ENCODE measurements at places on chromosomes 3 and 15.
A peak's percentile ranks its signal among the peaks of the same experiment; 100 is the strongest.

GRCh38 chr3:78823434-78823833 lies 944.4 kb downstream of the ROBO1 start:
- DNase-seq: no peak

DNA sequence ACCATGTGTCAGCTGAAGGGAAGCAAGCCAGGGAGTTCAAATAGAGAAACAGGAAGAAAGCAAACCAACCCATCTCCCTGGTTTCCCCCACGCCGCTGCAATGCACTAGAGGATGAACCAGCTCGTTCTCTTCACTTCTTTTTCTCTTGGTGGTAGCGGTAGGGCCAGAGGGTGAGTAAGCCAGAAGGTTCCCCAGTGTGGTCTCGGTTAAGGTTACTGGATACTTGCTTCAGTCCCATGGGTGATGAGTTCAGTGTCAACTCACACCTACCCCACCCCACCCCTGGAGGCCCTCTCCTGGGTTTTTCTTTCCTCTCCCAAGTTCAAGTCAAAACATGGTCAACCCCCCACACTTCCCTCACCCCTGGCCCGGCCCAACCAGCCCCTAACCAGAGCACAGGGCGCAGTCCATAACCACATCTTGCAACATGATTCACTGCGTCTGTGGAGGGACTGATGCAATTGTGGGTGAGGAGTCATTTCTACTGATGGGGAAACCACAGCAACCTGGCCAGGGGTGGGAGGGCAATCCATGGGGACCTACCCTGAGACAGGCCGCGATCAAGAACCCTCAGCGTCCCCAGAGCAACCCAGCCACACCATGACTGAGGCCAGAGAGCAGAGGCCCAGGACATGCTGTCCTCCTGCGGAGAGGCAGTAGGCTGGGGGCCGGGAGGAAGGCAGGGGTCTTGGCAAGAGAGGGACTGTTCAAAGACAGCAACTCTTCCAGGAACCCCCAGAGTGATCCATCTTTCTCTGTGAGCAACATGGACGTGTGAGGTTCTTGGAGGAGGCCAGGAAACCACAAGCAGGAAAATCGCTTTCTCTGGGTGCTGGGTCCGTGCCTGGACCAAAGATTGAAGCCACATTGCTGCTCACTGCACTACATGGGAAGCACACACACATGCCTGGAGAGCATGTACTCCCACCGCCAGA lies 276.6 kb downstream of the UACA start:
- no peak for DNase-seq

DNA sequence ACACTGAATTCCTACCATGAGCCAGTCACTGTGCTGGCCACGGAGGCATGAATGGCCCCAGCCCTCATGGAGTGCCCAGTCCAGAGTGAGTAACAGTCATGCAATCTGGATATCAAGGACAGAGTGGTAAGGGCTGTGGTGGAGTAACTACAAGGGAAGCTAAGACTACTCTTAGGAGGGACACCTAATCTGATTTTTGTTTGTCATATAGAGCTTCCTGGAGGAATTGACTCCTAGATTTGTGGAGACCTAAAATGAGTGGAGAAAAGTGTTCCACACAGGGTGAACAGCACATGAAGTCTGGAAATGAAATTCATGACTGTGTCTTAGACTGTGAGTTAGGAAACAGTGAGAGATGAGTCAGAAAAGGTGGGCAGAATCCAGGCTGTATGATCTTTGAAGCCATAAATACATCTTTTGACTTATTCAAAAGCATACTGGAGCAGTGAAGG lies 219.9 kb downstream of the NFKBIZ start:
- no peak for DNase-seq

DNA sequence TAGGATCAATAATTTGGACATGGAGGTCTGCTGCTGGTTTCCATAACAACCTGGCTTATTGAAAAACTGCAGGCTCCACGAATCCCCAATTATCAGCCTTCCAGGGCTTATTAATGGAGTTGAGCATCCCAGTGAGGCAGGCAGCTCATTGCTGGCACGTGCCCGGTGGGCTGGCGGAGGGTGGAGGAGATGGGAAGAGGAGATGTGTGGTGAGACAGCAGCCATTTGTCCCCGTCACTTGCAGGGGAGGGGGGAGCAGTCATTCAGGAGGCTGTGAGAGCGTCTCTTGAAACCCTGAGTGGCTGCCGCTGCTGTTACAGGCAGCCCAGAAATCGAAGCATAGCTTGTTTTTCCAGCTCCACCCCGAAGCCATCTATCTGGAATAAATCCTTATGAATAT lies 70.6 kb downstream of the GAP43 start:
- peak; percentile 26 for DNase-seq

DNA sequence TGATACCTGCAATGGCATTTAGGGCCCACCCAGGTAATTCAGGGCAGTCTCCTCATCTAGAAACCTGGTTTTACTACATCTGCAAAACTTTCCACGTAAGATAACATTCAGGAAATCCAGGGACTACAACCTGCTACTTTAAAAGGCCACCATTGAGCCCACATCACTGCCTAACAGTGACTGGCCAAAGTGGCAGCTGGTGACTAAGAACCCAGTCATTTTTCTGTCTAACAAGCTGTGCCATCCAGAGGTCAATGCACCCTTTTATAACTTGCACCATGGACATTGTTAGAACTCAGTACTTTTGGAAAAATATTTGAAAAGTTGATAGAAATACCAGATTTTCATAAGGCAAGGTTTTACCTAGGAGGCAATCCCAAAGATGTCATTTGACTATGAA lies 492.4 kb downstream of the OTOL1 start:
- no peak for DNase-seq

- no peak for DNase-seq
Measured at GRCh38 chr3:60316121-60316797, 935.0 kb downstream of the FHIT start.

- no peak for DNase-seq
Measured at GRCh38 chr15:38260077-38260476, 7.4 kb downstream of the SPRED1 start.

- no peak for DNase-seq
Measured at GRCh38 chr15:27850050-27850449, 249.1 kb downstream of the OCA2 start.

DNA sequence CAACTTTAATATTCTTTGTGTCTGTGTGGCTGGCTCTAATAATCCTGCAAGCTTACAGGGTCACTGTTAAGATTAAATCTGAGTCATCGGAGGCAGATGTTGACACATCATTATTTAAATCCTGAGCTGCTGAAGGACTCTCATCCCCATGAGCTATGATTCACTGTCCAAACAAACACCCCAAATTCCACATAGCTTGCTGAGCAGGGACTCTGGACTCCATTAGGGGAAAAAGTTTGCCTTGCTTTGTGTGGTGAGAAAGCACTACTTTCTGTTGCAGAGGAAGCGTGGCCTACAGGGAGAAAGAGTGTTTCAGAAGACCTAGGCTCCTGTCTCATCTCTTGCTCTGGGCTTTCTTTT lies 213.7 kb downstream of the PDCD6IP start:
- DNase-seq: no peak

DNA sequence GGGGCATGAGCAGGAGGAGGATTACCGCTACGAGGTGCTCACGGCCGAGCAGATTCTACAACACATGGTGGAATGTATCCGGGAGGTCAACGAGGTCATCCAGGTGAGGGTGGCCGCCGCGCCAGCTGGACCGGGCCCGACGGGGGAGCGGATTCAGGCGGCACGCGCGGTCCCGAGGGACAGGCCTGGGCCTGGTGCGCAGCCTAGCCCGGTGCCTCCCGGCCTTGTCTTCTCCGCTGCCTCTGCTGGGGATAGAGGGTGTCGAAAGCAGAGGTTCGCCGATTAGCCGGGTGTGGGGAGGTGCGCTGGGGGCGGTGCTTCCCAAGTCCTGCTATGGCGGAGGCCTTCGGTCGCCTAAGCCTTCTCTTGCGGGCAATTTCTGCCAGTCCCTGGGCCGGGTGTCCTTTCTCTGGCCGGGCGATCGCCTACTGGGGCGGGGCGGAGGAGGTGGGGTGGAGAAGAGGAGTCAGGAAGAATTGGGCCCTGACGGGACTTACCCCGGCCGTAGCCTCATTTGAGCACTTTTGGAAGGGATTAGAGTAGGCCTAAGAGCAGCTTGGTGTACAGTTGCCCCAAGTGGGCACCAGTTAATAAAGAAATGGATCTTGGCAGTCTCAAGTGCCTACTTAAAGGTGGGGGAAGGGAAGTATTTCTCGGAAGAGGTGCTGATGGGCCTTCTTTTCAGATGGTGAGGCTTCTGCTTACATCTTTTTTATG lies 940 bp downstream of the ARIH1 start:
- peak; percentile 13 for DNase-seq

- no peak for DNase-seq
Measured at GRCh38 chr3:25151281-25151902, 276.7 kb upstream of the RARB start.

DNA sequence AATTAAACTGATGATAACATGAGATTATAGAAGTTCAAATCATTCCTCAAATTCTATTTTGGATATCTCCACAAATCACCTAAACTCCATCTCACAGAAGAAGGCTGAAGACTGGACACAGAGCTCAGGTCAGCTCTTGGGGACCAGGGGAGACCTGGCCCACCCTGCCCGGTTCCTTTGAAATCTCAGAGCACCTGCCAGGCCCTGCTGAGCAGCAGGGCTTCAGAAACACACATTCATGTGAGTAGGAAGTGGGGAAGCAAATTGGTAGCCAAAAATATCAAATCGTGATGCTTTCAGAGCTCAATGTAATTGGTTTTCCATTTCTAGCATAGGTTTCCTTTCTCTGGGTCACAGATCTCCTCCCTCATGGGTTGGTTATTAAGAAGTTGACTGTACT lies 76.2 kb downstream of the OCA2 start:
- DNase-seq: no peak

- DNase-seq: no peak
Measured at GRCh38 chr3:188126276-188126675, 27.7 kb upstream of the LPP start.

GRCh38 chr3:183975981-183976662 lies 41.6 kb downstream of the ABCC5 start:
- DNase-seq: no peak

DNA sequence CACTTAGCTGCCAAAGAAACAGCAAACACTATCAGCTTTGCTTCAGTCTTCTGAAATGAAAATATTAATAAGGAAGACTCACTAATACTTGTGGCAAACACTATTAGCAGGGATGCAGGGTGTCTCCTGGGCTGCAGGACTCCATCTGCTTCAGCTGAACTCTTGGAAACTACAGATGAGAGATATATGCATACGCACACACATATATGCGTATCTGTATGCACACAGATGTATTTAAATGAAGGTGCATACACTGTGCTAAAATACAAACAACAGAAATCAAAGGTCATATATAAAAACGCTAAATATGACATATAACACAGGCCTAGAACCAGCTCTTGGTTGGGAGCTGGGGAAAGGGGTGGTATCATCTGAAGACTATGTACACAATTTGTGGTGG lies 10.6 kb downstream of the PPM1M start:
- DNase-seq: no peak

GRCh38 chr3:43522727-43523362 lies 99.0 kb downstream of the ANO10 start:
- no peak for DNase-seq

- DNase-seq: no peak
Measured at GRCh38 chr3:169550284-169550683, 113.2 kb downstream of the MECOM start.

GRCh38 chr3:110577854-110578253 lies 493.8 kb upstream of the NECTIN3 start:
- DNase-seq: no peak

- no peak for DNase-seq
Measured at GRCh38 chr3:111919370-111920065, 59.3 kb upstream of the ABHD10 start.

Data from NCI-H2107 (cell line).